ENCODE measurements at places on chromosomes 1 and 21.

GRCh38 chr1:166924823-166925541 lies 48.9 kb upstream of the TADA1 start:
- DNase-seq, result no peak

- no peak for DNase-seq
These were observed 51.1 kb downstream of the ATP2B4 start for GRCh38 chr1:203677771-203678170.

GRCh38 chr1:27492796-27493195 lies 2.8 kb upstream of the WASF2 start:
- DNase-seq, result no peak

GRCh38 chr1:226510453-226510852 lies 38.1 kb upstream of the STUM start:
- no peak for DNase-seq
